ENCODE measurements at places on chromosomes 5 and 9. TPM values are rescaled to one million over a fixed set of nuclear protein-coding genes. Genes with fewer than 3 reads are reported as not detected.

ASPN gene
- total RNA-seq, result not detected

PTCH1 gene
- total RNA-seq, result 0.77 TPM

DOCK2 gene
- 2.1 TPM for total RNA-seq

PDZD2 gene
- 0.87 TPM for total RNA-seq

NEUROG1 gene
- not detected for total RNA-seq

SELENOP gene
- total RNA-seq, result not detected

PIP5K1B gene
- not detected for total RNA-seq

RGS7BP gene
- total RNA-seq, result not detected

SYK gene
- 0.68 TPM for total RNA-seq

GALNT12 gene
- total RNA-seq, result 0.30 TPM

DNA sequence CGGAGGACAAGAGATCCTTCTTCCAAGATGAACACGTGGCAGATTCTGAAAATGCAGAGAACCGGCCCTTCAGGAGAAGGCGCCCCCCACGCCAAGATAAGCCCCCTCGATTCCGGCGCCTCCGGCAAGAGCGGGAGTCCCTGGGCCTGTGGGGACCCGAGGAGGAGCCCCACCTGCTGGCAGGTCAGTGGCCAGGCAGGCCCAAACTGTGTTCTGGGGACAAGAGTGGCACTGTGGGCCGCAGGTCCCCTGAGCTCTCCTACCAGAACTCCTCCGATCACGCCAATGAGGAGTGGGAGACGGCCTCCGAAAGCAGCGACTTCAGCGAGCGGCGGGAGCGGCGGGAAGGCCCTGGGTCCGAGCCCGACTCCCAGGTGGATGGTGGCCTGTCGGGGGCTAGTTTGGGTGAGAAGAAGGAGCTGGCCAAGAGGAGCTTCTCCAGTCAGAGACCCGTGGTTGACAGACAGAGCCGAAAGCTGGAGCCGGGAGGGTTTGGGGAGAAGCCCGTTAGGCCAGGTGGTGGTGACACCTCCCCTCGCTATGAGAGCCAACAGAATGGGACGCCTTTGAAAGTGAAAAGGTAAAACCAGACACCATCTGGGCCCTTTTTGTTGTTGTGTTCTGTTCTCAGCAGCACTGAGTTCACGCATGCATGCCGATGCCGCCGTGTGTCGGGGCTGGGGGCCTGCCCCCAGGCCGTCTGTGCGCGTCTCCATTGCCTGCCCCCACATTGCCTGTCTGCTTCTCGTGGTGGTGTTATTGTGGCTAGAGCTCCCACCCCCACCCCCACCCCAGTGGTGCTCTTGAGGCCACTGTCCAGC, 26.6 kb upstream of the POMT1 start:
- no peak for DNase-seq

DNA sequence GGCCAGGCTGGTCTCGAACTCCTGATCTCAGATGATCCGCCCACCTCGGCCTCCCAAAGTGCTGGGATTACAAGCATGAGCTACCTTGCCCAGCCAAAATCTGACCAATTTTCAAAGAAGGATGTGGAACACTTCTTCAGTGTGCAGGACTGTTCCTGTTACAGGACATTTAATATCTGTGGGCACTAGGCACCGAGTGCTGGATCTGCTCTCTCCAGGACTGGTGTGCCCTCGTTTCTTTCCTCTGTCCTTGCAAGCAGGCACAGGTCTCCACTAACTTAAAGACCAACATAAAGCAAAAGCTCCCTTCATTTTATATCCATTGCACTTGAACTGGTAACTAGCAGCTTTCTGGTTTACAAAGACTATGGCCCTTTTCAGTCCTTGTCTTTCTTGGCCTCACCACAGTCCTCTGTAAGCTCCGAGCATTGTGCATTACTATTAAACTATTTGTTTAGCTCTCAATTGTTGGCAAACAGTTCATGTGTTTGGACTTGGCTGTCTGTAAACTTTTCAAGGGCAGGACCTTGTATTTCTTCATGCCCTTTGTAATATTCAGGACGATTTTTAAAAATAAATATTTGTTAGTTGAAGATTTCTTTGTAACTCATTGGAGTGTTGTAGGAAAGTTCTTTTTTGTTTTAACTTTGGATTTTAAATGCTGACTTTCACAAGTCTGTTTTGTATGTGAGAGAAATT, 37.3 kb downstream of the ARHGEF28 start:
- DNase-seq, result no peak

GRCh38 chr9:134945509-134946275, 28.0 kb upstream of the FCN1 start:
- no peak for DNase-seq

GRCh38 chr5:11467588-11467987, 436.7 kb downstream of the CTNND2 start:
- DNase-seq, result no peak

GRCh38 chr5:158886957-158887356, 212.8 kb downstream of the EBF1 start:
- DNase-seq, result no peak

GRCh38 chr5:140632366-140633020, 482 bp downstream of the CD14 start:
- no peak for DNase-seq

- peak; percentile 98 for DNase-seq
Measured at GRCh38 chr9:36148311-36149051, 11.9 kb downstream of the GLIPR2 start.

DNA sequence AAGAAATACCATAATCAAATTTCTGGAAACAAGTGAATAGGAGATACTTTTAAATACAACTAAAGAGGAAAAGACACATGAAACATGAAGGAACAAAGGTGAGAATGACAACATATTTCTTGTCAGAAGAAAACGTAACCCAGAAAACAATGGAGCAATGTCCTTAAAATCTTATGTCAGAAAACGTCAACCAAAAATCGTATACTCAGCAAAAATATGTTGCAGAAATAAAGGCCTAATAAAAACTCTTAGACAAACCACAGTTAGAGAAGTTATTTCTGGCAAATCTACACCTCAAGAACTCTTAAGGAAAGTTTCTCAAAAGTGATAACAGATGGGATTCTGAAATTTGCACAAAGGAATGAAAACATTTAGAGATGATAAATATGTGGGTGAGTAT, 66.3 kb upstream of the FBXL7 start:
- no peak for DNase-seq

- peak; percentile 100 for DNase-seq
Measured at GRCh38 chr5:148910686-148911361, 84.4 kb downstream of the ADRB2 start.

DNA sequence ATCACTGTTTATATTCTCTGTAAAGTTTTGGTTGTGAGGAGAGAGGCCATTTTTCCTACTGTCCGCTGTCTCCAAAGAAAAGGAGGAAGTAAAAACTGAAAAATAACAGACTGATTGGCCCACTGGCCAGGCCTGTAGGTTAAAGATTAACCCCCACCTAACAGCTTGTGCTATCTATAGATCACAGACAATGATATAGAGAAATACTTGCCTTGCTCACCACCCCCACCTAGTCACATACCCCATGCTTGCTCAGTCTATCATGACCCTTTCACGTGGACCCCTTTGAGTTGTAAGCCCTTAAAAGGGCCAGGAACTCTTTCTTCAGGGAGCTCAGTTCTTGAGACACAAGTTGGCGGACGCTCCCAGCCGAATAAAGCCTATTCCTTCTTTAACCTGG, 357.4 kb downstream of the PRDM9 start:
- DNase-seq, result no peak

GRCh38 chr5:65326922-65327321, 154.8 kb downstream of the ADAMTS6 start:
- peak; percentile 17 for DNase-seq

DNA sequence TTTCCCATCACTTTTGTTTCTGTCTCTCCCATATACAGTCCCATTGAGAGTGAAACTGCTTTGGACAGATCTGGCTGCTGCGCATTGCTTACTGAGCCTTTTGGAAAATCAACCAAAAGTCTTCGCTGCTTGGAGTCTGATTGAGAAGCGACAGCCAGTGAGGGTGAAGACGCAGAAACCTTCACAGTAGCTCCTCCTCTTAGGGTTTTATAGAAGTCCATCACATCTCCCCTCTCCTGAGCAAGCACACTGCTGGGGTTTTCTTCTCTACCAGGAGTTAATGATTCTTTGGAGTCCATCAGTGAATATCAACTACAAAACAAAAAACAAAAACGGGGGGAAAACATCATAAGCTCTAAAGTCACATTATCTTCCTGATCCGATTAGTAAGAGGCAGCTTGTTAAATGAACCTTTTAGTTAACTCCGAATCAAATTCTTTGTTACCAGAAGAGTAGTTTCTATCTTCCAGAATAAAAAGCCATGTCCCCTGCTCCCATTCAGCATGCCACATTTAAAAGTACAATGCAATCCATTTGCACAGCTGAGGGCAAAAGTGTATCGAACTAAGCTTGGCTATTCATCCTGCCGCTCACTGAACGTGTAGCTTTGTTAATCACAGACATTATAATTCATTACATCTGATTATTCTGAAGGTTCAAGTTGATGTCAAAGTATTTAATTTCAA, 2.8 kb downstream of the NR3C1 start:
- DNase-seq, result peak; percentile 80

GRCh38 chr5:73605223-73606087, 20.5 kb upstream of the ARHGEF28 start:
- DNase-seq, result no peak

- DNase-seq, result peak; percentile 69
Measured at GRCh38 chr9:12817702-12818101, 42.9 kb downstream of the LURAP1L start.

DNA sequence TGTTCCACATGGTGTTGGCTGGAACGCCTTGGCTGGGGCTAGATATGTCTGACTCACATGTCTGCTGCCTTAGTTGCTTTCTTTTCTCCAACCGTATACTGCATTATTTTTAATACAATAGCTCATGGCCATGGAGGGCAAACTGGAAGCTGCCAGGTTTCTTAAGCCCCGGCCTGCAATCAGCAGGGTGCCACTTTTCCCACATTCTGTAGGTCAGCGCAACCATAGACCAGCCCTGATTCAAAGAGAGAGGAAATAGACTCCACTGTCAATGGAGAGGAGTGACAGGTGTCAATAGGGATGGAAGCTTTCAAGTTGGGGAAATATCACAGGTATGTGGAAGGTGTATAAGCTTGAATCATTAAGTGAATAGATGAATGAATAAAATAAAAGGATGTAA, 60.5 kb downstream of the TARS1 start:
- DNase-seq, result no peak

DNA sequence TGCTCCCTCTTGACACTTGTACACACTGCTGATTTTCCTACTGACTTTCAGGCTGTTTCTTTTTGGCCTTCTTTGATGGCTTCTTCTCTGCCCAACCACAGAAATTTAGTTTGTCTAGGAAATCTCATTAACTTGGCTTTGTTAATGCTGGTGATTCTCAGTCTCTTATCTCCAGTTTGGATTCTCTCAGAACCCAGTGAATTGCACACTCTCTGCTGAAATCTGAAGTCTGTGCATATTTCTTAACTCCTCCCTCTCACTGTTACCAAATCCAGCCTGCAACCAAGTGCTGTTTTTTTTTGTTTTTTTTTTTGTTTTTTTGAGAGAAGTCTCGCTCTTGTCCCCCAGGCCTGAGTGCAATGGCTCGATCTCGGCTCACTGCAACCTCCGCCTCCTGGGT, 117.2 kb downstream of the CDC42SE2 start:
- DNase-seq, result no peak

- no peak for DNase-seq
Measured at GRCh38 chr5:144567421-144567780, 396.7 kb downstream of the KCTD16 start.

- DNase-seq, result no peak
Measured at GRCh38 chr5:111132731-111133435, 40.7 kb downstream of the WDR36 start.

- no peak for DNase-seq
Measured at GRCh38 chr5:43036856-43037635, 3.1 kb downstream of the ANXA2R start.

DNA sequence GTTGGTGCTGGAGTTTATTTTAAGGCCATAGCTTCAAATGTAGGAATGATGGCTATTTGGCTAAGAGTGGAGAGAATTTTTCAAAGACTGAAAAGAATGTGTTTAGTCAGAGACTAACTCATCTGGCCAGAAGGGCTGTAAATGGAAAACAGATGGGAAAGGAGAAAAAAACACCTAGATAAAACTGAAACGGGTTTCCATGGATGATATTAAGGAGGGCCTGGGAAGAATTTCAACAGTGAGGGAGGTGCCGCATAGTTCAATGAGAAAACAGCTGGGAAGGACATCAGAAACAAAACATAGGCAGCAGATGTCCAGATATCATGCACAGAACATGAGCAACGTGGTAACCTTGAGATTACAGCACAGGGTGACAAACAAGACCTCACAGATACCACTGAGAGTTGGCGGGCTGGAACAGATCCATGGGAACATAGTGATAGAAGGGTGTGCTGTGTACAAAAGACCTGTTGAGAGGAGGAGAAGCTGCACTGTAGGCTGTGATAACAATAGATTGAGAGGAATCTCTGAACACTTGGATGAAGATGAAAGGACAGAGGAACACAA, 31.2 kb upstream of the RAD23B start:
- no peak for DNase-seq

DNA sequence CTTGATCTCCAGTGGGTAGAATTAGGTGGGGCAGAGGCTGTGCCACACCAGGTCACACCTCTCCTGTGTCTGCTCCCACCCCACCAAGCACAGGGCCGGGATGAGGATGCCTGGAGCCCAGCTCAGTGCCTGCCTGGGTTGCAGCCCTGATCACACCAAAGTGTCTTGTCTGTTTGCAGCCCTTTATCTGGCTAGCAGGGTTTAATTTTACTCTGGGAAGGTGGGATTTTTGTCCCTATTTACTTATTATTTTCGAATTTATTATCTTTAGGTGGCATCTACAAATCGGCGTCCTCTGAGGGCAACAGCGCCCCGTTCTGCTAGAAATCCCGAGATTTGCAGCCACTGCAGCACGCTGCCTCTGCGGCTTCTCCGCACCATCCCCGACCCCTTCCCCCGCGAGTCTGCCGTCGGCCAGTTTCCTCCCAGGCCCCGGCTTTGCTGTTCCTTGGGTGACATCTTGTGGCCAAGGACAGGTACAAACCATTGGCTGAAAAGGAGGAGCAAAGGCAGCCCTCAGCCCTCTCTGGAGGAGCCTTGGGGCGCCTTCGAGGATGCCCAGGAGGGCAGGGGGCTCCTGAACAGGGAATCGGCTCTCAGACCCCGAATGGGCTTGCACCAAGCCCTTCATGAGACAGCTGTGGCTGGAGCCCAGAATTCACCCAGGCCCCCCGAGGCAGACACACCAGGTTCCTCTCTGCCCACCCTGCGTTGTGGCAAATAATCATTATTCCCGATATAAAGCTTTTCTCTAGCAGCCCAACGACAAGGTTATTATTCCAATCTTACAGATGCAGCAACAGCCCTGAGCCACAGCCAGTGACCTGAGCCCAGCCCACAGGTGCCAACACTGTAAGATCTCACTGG, 113.0 kb downstream of the GAPVD1 start:
- DNase-seq, result peak; percentile 43

Data from HT1080 (cell line).